HFF-Myc (cell line): ENCODE measurements at places on chromosomes 7 and 10.

DNA sequence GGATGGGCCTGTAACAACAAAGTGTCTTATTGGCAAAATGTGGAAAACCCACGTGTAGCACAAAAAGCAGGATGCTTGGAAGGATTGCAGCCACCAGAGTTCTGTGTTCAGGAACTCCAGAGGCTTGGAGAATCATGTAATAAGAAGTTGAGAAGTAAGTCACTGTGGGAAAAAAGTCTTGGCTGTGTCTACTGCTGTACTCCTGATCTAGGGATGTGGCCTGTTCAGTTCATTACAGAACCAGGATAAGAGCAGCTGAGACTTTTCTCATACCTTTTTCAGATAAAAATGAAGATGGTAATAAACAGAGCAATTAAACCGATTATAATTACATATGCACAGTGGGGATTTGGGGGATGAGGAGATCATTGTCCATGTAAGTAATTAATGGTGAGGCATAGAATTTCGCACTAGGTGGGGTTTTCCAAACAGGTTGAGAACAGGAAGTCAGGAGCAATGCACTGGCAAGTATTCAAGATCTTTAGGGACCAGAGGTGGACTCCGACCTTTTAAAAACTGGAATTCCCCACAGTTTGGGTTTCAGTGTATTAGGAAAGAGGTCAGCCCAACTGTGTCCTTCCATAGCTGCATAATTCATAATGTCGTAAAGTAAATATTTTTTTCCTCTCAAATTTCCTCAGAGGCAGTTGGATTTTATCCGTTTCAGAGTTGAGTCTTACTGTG, 281.7 kb downstream of the FRMD4A start:
- DNase-seq = no peak

DNA sequence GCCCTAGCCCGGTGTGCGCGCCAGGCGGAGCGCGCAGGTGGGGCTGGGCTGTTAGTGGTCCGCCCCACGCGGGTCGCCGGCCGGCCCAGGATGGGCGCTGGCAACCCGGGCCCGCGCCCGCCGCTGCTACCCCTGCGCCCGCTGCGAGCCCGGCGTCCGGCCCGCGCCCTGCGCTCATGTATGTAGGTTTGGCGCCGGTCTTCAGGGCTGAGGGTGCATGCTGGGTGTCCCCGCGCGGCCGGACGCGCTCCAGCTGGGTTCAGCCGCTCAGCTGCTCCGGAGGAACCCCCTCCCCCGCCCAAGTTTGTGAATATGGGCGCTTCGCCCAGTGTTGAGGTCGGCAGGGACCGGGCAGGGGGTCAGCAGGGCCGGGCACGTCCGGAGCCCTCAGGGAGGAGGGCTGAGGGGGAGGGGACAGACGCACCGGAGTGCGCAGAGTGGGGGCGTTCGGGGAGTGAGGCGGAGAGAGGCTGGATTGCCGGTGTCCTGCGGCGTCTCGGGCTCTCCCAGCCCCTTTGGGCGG, 559 bp downstream of the VWC2 start:
- DNase-seq = no peak

DNA sequence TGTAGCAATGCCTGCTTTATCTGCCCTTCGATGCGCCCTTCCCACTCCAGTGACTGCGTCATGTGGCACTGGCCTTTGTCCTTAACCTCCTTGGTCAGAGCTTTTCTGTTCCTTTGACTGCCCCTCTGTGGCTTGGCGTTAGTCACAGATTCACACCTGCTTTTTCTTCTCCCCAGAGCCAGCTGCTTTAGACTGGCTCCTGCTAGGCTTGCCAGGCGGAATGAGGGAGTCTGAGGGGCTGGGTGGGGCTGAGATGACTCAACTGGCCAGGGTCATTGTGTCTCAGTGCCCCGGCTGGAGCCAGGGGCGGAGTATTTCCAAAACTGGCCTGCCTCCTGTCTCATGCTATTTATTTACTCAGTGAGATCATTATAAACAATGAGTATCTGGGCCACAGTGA, 194.1 kb downstream of the EMX2 start:
- no peak for DNase-seq

GRCh38 chr10:129421399-129422010, 45.5 kb upstream of the MGMT start:
- DNase-seq = no peak

DNA sequence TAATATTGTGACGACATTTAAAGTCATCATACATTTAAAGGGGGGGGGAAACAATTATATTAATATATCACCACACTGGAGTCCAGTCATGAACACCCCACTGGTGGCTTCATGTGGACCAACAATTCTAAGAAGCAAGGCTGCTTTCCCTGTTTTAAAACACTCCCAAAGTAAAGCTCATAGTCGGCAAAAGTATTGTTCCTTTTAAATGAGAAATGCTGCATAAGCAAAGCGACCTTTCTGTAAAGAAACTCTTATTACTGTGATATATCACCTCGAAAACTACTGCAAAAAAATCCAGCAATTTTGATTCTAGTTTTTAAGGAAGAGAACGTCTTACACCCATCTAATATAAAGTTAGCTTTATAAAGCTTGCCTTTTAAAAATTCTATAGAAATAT, 112.8 kb downstream of the DOCK4 start:
- DNase-seq = no peak

DNA sequence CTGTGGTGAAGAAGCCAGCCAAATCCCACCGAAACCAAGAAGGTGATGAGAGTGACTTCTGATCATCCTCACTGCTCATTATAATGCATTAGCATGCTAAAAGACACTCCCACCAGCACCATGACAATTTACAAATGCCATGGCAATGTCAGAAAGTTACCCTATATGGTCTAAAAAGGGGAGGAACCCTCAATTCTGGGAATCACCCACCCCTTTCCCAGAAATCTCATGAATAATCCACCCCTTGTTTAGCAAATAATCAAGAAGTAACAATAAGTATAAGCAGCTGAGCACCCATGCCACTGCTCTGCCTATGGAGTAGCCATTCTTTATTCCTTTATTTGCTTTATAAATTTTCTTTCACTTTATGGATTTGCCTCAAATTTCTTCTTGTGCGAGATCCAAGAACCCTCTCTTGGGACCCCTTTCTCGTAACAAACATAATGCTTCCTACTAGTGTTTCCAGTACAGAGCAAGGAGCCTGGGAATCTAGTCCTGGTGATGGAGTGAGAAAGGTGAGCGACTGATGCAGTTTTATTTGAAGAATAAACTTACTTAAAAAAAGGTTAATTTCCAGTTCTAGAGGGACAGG, 18.4 kb upstream of the EXOC6 start:
- no peak for DNase-seq
